ENCODE measurements at places on chromosomes 5 and 9. TPM values are rescaled to one million over a fixed set of nuclear protein-coding genes. Genes with fewer than 3 reads are reported as not detected.

DNA sequence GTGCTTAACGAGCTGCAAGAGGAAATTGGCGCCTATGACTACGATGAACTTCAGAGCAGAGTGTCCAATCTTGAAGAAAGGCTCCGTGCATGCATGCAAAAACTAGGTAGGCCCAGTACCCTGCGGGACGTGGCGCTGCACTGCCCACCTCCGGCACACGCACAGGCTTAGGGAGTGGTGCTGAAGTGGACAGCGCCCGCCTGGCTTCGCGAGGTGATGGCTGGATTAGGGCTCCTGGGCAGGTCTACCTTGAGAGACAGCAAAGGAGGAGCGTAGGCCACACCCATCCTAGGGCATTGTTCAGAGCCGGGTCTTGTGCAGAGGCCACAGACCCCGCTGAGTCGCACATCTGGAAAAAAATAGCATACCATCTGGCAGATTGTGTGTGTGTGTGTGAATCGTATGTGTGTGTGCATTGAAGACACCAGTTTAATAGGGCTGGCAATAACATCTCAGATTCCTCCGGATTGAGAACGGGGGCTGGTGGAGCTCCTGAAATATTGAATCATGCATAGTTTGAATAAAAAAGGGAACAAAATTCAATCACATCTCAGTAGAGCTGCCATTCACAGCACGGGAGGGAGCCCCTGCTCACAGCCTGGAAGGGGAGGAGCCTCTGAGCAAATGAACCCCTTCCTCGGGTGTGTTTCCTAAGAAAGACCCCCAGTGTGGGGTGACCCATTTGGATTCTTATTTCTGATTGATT lies 11.1 kb downstream of the OLFM1 start:
- peak; percentile 27 for DNase-seq

DNA sequence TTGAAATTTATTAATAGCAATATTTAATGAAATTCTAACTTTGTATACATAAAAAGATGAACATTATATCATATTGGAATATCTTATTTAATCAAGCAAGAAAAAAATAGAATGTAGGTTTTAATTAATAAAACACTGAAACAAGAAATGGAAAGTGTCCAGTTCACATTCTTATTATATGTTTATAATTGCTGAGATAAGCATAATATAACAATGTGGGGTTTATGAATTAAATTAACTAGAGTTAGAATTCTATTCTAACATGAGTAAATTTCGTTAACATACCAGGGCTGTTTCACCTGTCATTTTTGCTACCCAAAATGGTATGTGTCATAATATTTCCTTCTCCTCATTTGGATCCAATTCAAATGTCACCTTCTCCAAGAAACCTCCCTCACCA lies 12.3 kb downstream of the CDH9 start:
- no peak for DNase-seq

- DNase-seq, result peak; percentile 18
These were observed 597.3 kb downstream of the PRELID2 start for GRCh38 chr5:145237843-145238242.

GRCh38 chr9:4269872-4270271 lies 30.0 kb downstream of the GLIS3 start:
- no peak for DNase-seq

DNA sequence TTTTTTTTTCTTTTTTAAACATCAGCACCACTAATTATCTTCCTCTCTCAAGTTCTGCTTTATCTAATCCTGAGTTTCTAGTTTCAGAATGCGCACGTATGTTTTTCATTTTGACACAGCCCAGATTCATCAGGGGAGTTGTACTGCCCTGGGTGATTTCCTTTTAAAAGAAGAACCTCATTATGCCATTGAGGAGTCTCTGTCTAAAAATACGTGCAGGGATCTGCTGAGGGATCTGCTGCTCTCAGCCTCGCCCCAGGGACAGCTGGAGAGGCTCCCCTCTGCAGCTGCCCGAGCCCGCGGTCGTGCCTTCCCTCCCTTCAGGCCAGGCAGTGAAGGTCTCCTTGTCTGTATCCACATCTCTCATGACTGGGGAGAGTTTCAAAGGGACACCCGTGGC lies 273.1 kb downstream of the ARHGEF28 start:
- DNase-seq, result no peak

DNA sequence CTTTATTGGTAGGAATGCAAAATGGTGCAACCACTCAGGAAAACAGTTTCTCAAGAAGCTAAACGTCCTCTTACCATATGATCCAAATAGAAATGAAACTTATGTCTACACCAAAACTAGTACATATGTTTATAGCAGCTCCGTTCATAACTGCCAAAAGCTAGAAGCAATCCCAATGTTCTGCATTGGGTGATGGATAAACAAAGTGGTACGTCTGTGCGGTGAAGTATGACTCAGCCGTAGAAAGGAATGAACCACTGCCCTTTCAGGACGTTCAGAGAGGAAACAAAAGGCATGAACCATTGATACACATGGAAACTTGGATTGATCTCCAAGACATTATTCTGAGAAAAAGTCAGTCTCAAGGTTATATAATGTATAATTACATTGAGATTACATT lies 27.6 kb downstream of the HNRNPH1 start:
- DNase-seq, result no peak

GRCh38 chr5:164376843-164377242 lies 871.4 kb downstream of the MAT2B start:
- no peak for DNase-seq

GRCh38 chr5:88657906-88658775 lies 224.8 kb downstream of the MEF2C start:
- no peak for DNase-seq

DNA sequence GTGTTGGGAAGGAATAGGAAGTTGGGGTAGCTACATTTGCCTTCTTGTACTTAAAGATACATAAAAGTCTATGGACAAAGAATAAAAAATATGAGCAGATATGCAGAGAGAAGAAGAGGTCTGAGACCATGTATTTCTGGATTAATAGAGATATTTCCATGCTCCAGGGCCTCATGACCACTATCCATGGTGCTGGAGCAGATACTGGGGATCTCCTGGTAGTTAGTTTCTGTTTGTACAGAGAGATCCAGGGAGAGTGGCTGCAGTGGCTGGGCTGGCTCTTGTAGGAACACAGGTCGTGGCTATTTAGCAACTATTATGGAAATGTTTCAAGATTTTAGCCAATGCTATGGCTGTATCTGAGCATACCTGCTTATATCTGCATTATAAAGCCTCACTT lies 184.2 kb upstream of the TMEM161B start:
- no peak for DNase-seq

DNA sequence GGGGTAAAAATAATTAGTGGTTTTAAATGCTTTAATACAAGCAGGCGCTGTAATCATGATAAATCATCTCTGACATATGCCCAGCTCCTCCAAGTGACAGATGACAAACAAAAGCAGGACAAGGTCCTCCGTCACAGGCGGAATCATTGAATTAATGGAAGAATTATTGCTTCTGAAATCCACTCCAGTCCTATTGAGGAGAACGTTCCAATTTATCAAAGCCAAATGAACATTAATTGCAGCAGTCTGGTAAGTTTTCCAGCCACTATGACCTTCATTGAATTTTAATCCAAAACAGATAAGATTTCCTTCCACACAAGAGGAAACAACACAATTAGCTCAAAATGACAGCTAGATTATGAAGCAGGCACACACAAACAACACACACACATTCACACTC lies 136.8 kb downstream of the ASTN2 start:
- DNase-seq, result no peak

FAM221B gene
- not detected for total RNA-seq

PCDHGA9 gene
- 7.5 TPM for total RNA-seq

CCNJL gene
- 1.3 TPM for total RNA-seq

PRDM9 gene
- not detected for total RNA-seq

ASPN gene
- 40.9 TPM for total RNA-seq

TMEFF1 gene
- 0.63 TPM for total RNA-seq

All from mucosa of gallbladder (tissue), 1 donor.